ENCODE measurements at places on chromosomes 2 and 18. TPM values are rescaled to one million over a fixed set of nuclear protein-coding genes. Genes with fewer than 3 reads are reported as not detected.

KIAA2012 gene
- not detected for total RNA-seq

CFC1 gene
- not detected for total RNA-seq

DNA sequence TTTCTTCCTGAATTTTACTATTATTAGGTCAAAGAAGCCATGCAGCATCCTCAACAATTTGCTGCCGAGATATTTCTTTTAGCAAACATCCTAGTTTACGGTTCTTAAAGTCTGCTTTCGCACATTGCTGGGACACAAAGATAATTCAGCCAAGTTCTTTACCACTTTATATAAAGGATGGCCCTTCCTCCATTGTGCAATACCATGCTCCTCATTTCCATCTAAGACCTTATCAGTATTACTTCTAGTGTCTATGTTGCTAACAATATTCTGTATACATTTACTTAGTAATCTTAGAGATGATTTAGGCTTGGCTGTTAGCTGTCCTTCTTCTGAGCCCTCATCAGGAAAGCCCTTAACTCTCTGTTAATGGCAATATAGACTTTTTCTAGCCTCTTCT, 8.0 kb upstream of the REG1A start:
- H3K36me3 ChIP-seq = no peaks in the 10 kb centered on the region
- no peaks in the 10 kb centered on the region for H3K4me1 ChIP-seq
- DNase-seq = no peak
- no peak overlapping the region for H3K4me3 ChIP-seq
- no peaks in the 10 kb centered on the region for H3K27me3 ChIP-seq

GRCh38 chr2:226578373-226578772, 221.2 kb downstream of the IRS1 start:
- no peak for DNase-seq
- H3K36me3 ChIP-seq = no peaks in the 10 kb centered on the region
- H3K4me1 ChIP-seq = no peaks in the 10 kb centered on the region
- no peak overlapping the region for H3K27ac ChIP-seq

DNA sequence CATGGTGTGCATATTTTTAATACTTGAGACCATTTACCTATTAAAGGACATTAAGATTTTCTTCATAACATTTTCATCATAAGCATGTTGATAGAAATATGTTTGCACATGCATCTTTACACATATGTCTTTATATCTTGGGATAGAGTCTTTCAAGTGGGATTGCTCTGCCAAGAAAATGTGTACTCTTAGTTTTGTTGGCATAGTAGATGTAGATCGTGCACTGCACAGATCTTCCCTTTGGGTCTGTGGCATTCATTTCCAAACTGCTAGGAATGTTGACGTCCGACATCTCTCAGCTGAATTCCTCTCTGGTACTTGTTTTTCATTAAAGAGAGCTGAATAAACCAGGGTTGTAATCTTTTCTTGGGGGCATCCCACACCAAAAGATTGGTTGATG, 183.2 kb upstream of the RPRM start:
- H3K27me3 ChIP-seq = no peaks in the 10 kb centered on the region
- DNase-seq = no peak
- H3K4me1 ChIP-seq = no peaks in the 10 kb centered on the region
- no peak overlapping the region for H3K4me3 ChIP-seq
- no peak overlapping the region for H3K27ac ChIP-seq
- H3K36me3 ChIP-seq = no peaks in the 10 kb centered on the region

DNA sequence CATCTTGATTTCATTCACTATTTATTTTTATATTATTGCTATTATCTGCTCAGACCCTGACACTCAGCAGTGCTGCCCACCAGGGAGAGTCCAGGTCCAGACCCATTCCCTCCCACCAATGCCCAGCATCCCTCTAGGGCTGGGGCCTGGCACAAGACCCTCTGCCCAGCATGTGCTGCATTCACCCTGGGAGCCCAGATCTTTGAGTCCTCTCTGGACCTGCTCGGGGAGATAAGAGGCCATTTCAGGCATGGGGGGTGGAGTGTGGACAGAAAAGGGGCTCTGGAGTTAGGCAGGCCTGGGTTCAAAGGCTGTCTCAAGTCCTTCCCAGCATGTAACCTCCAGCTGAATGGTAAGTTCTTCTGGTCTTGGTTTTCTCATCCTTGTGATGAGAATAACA, 209.6 kb downstream of the CYP26B1 start:
- no peaks in the 10 kb centered on the region for H3K27me3 ChIP-seq
- no peaks in the 10 kb centered on the region for H3K36me3 ChIP-seq
- H3K27ac ChIP-seq = no peak overlapping the region
- no peak overlapping the region for H3K4me3 ChIP-seq
- DNase-seq = no peak

- H3K27me3 ChIP-seq = no peaks in the 10 kb centered on the region
- H3K4me3 ChIP-seq = no peak overlapping the region
- no peaks in the 10 kb centered on the region for H3K4me1 ChIP-seq
Observed at GRCh38 chr2:177063331-177063730, 149.3 kb upstream of the HNRNPA3 start.

DNA sequence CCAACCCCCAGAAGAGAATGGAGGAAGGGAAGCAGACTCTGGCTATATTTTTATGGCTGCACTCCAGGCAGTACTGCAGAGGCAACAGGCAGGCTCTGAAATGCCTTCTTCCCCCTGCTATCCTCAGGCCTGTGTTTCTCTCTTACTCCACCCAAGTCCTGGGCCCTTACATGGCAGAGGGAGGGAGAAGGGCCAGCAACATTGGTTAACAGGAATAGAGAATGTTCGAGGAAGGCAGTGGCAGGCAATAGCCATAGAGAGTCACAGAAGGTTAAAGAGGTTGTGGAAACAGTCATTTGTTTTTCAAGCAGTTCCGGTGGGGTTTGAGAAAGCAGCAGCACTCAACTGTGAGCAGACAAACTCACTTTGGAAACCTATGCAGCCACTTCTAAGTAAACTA, 15.1 kb upstream of the DARS1 start:
- H3K27me3 ChIP-seq = no peaks in the 10 kb centered on the region
- H3K36me3 ChIP-seq = no peaks in the 10 kb centered on the region
- no peak overlapping the region for H3K4me3 ChIP-seq
- no peaks in the 10 kb centered on the region for H3K4me1 ChIP-seq
- no peak overlapping the region for H3K27ac ChIP-seq
- DNase-seq = no peak

- peaks cover 29% of the 10 kb centered on the region for H3K27me3 ChIP-seq
- no peaks in the 10 kb centered on the region for H3K36me3 ChIP-seq
- no peak for DNase-seq
Observed at GRCh38 chr2:192196421-192197194, 1.9 kb upstream of the TMEFF2 start.

DNA sequence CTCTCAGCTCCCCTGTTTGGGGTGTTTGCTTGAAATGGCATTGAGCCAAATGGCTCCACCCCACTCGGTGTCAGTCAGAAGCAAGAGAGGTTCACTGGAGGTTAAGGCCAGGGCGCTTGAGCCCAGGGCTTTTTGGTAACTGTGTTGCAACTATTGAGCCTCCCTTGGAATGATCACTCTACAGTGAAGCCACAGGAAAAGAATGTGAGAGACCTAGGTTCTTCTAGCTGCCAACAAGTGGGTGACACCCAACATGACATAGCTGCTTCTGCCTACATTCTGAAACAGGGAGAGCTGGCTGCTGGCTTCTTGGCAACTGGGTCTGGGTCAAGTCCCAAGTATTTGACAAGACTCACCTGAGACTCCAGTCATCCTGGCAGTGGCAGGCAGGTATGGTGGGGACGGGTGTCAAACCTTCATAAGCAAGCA, 7.1 kb upstream of the GRHL1 start:
- no peaks in the 10 kb centered on the region for H3K36me3 ChIP-seq
- no peaks in the 10 kb centered on the region for H3K27me3 ChIP-seq
- no peak for DNase-seq
- H3K4me3 ChIP-seq = no peak overlapping the region
- no peak overlapping the region for H3K27ac ChIP-seq

DNA sequence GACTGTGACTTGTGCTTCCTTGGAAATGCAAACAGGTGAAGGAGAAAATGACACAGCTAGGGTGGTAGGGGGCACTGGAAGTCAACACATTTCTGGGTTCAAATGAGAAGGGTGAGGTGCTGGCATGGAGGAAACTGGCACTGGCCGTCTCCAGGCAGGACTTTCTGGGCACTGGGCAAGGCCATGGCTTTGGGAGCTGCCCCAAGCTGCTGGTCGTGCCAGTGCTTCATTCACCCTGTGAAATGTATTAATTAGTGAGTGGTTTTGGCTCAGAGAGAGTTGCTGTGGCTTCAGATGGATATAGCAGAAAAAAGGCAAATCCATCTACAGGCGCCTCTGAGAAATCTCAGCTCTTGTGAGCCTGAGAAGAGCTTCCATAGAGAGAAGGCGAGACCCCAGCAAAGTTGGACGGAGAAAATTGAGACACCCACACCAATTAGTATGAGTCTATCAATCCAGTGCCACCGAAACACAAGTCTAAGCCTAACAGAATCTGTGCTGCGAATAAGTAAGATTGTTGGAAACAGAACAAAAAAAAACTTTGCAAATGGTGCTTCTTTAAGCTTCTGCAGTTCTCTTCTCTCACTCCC, 202.1 kb upstream of the TNP1 start:
- H3K27me3 ChIP-seq = no peaks in the 10 kb centered on the region
- no peak for DNase-seq
- H3K36me3 ChIP-seq = no peaks in the 10 kb centered on the region
- H3K27ac ChIP-seq = no peak overlapping the region

GRCh38 chr2:39530411-39530866, 93.4 kb upstream of the MAP4K3 start:
- no peak overlapping the region for H3K4me3 ChIP-seq
- H3K27ac ChIP-seq = no peak overlapping the region
